ENCODE measurements at places on chromosomes 7 and 10.
A peak's percentile ranks its signal among the peaks of the same experiment; 100 is the strongest.

- DNase-seq = peak; percentile 91
These were observed 225.8 kb upstream of the KLF14 start for GRCh38 chr7:130959743-130960207.

DNA sequence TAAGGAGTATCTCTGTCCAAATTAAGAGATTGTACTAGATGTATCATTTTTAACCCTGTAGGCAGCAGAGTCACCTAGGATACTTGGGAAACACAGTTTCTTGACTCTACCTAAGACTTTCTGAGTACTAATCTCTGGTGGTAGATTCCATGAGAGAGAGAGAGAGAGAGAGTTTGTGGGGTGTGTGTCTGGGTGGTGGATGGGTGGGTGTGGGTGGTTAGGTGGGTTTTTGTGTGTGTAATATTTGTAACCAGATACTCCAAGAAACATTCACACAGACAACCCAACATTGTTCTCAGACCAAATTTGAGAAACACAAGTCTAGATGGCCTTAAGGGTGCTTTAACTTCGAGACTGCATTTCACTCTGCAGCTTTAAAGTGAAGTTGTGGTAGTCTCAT is 215.2 kb downstream of the PRKG1 start:
- DNase-seq = no peak

DNA sequence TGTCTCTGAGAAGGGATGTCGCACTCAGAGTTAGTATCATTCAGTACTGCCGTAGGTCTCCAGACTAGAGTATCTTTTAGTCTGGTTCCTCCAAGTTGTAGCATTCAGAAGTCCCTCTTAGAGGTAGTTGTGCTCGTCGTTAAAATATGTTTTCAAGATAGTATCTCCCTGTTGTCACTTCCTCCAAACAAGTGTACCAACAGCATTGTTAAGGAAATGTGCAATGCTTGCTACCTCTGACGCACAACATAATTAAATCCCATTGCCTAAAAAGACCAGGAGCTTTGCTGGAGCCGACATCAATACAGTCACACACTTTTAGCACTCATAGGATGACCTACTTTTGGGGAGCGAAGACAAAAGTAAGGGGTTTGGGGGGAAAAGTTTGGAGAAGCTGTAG is 80.0 kb upstream of the STK17A start:
- DNase-seq = no peak

- no peak for DNase-seq
These were observed 221.4 kb downstream of the GATA3 start for GRCh38 chr10:8275911-8276310.

- DNase-seq = peak; percentile 41
These were observed 1355.2 kb downstream of the XPNPEP1 start for GRCh38 chr10:108567899-108568752.

DNA sequence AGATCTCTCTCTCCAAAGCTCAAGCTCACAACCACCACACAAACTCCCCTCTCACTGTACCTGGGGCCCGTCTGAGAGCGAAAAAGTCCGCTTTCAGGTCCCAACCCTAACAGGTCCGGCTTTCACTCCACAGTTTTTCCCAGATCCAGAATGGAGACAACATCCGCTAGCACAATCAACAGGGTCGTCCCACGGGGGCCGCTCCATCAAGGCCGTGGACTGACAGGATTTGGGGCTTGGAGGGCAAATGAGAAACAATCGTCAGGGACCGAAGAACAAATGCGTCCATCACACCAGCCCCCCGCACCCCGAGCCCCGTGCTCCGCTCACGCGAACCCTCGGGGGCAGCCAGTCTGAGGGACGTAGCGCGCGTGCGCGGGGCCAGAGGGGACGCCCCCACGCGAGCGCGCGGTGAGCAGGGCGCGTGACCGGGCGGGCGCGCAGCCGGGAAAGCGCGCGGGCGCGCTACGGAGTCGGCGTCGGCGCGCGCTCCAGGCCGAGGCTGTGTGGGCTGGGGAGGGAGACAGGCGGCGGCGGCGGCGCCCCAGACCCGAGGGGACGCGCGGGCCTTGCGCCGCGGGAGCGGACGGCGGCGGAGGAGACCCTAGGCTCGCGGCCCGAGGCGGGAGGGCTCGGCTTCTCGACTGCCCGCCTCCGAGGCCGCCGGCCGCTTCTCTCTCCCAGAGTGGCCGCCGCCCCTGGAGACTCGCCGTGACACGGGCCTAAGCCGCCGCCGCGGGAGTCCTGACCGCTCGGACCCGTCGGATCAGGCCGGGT is at the start of gene SLK:
Gene SLK (plus strand): TSS at position 470 of the 777 bp plus-strand sequence. CDS start 606 bp downstream, outside the sequence.
- DNase-seq = peak; percentile 96

GRCh38 chr10:102262744-102263370 is 17.5 kb downstream of the GBF1 start:
- no peak for DNase-seq

DNA sequence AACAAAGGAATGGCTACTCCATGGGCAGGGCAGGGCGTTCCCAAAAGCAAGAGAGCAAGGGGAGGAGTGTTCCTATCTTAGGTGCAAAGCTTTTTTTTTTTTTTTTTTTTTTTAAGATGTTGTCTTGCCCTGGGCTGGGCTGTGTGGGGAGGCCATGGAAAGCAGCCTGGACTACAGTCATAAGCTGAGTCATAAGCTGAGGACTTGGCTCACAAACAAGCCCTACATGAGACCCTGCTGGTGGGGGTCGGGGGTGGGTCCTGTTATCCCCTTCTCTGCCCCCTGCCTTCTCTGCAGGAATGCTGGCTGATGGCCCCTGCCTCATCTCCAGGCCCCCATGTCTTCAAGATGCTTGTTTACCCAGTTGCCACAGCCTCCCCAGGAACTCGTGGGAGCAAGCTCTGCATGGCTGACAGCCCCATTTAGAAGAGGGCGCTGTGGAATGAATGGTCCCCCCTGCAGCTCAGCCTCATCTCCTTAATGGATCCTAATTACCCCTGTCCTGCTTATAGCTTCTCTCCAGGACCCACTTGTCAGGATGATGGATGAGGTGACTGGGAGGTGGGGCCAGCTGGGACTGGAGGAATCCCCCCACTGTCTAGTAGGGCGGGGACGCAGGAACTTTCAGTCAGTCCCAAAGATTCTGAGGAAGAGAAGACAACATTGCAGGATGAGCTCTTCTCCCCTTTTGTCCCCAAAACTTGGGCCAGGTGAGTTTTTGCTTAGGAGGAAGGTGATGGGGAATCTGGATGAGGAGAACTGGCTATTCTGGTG is 340.8 kb upstream of the PODXL start:
- peak; percentile 87 for DNase-seq

- DNase-seq = no peak
These were observed 105.7 kb upstream of the SEC61G start for GRCh38 chr7:54864663-54865062.

DNA sequence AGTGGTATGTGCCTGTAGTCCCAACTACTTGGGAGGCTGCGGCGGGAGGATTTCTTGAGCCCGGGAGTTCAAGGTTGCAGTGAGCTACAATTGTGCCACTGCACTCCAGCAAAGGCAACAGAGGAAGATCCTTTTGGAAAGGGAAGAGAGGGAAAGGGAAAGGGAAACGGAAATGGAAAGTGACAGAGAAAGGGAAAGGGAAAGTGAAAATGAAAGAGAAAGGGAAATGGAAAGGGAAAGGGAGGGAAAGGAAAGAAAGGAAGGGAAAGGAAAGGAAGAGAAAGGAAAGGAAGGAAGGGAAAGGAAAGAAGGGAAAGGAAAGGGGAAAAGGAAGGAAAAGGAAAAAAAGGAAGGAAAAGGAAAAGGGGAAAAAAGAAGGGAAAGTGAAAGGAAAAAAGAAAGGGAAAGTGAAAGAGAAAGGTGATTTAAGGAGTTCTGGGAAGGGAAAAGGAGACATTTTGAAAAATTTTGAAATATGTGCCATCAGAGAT is 2.3 kb upstream of the ZC3HAV1 start:
- DNase-seq = no peak

- peak; percentile 80 for DNase-seq
These were observed 88.9 kb upstream of the KLF6 start for GRCh38 chr10:3873728-3874461.

DNA sequence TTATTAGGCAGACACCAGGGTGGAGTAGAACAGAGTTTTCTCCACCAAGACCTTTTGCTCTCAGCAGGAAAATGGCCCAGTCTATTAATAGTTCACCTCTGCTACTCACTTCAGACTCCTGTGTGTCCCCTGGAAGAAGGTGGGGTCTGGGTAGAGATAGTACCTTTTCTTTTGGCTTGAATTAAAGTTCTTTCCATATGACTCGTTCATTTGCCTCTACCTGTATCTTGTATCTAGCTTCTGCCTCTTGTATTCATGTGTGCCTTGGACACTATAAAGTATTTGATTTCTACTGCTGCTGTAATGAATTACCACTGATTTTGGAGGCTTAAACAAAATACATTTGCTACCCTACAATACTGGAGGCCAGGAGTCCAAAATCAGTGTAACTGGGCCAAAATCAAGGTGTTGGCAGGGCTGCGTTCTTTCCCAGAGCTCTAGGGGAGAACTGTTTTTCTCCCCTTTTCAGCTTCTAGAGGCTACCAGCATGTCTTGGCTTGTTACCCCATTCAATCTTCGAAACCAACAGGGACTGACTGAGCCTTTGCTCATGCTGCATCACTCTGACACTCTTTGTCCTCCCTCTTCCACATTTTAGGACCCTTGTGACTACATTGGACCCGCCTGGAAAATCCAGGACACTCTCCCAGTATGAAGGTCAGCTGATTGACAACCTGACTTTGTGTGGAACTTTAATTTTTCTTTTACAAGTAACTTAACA is 155.6 kb upstream of the PRSS58 start:
- DNase-seq = no peak

DNA sequence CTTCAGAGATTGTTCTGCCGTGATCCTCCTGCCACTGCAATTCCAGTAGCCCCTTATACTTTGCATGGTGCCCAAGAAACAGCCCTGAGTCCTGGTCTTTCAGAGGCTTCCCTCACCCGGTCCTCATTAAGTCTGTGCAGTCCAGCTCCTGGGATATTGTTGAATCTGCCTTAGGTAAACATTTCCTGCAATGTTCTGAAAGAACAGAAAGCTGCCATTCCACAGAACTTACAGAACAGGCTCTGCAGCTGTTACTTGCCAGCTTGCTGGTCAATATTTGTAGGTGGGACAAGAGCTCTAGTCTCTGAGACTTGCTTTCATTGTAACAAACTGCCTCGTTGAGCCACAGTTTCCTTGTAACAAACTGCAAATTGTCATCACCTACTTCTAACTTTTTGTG is 115.0 kb upstream of the KIF5B start:
- no peak for DNase-seq

DNA sequence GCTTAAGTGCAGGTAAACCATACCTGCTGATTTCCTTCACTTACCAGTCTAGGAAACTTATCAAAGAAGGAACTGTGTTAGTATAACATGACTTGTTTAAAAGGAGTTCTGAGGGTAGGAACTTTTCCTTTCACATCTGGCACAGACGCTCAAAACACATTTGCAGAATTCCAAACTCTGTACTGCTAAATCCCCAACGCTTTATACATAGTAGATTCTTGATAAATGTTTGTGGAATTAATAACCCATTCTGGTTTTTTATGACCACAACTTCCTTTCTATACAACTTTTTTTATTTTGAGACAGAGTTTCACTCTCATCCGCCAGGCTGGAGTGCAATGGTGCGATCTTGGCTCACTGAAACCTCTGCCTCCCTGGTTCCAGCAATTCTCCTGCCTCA is 7.7 kb upstream of the TRUB1 start:
- peak; percentile 7 for DNase-seq

GRCh38 chr10:58693919-58694318 is 181.2 kb downstream of the BICC1 start:
- no peak for DNase-seq

GRCh38 chr7:47596502-47597202 is 14.7 kb upstream of the TNS3 start:
- DNase-seq = peak; percentile 49

GRCh38 chr7:86784765-86785164 is 141.1 kb downstream of the GRM3 start:
- no peak for DNase-seq

DNA sequence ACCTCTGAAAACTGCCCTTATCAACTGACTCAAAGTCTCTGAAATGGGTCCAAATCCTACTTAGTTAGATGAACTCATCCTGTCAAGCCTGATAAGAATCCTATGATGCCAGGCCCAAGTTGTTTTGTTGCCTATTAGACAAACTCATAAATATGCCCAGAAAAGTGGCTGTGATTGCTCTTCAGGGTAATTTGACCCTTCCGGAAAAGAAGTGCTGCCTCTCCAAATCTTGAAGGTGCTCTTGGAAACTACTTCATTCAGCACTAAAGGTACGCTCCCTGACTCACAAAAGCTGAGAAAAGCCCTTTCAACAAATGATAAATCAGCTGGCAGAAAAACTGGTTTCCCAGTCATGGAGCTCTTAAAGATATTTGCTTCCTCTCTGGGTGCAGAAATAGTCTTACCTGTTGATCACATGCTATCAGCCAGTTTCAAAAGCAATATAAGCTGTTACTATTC is 6.7 kb downstream of the IFIT5 start:
- DNase-seq = no peak

- no peak for DNase-seq
These were observed 101.5 kb upstream of the PODXL start for GRCh38 chr7:131657881-131658280.

- DNase-seq = no peak
These were observed 63.5 kb downstream of the PAX2 start for GRCh38 chr10:100808876-100809275.

GRCh38 chr7:106788637-106789036 is 76.4 kb upstream of the PIK3CG start:
- DNase-seq = no peak

DNA sequence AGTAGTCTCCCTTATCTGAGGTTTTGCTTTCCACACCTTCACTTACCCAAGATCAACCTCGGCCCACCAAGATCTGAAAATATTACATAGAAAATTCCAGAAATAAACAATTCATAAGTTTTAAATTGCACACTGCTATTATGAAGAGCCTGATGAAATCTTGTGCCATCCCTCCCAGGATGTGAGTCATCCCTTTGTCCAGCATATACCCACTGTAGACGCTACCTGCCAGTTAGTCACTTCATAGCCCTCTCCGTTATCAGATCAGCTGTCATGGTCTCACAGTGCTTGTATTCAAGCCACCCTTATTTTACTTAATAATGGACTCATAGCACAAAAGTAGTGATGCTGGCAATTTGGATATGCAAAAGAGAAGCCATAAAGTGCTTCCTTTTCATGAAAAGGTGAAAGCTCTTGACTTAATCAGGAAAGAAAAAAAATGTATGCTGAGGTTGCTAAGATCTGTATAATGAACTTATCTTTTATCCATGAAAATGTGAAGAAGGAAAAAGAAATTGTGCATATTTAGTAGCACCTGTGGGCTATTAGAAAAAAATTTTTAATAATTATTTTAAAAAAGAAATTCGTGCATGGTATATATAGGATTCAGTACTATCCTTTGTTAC is 9.8 kb upstream of the MRPS16 start:
- DNase-seq = peak; percentile 84

- no peak for DNase-seq
These were observed 47.3 kb upstream of the ITGB8 start for GRCh38 chr7:20283385-20283784.

GRCh38 chr7:94223375-94224084 is 171.2 kb upstream of the COL1A2 start:
- DNase-seq = peak; percentile 67

All from GM23248 (cell line).